ENCODE measurements at places on chromosomes 6 and 20. TPM values are rescaled to one million over a fixed set of nuclear protein-coding genes. Genes with fewer than 3 reads are reported as not detected.

SLC35A1 gene
- polyA plus RNA-seq, result 18.1 TPM

- no peak for DNase-seq
These were observed 3.2 kb upstream of the ANKRD60 start for GRCh38 chr20:58231683-58232082.

SEL1L2 gene
- polyA plus RNA-seq, result not detected

GPX5 gene
- polyA plus RNA-seq, result not detected

TRDN gene
- not detected for polyA plus RNA-seq

NINL gene
- polyA plus RNA-seq, result 23.4 TPM

TRIM10 gene
- polyA plus RNA-seq, result 1.5 TPM

- no peak for DNase-seq
These were observed 42.1 kb downstream of the MDN1 start for GRCh38 chr6:89777455-89777854.

HLA-DQA1 gene
- polyA plus RNA-seq, result 29.6 TPM

- no peak for DNase-seq
These were observed 248.3 kb downstream of the ARID1B start for GRCh38 chr6:157025437-157025836.

RNF146 gene
- 36.1 TPM for polyA plus RNA-seq

- no peak for DNase-seq
These were observed 65.7 kb downstream of the SRC start for GRCh38 chr20:37411408-37412219.

GRCh38 chr20:33466303-33466646 is 22.7 kb upstream of the SNTA1 start:
- DNase-seq, result no peak

SAMD3 gene
- 1.1 TPM for polyA plus RNA-seq

HEY2 gene
- polyA plus RNA-seq, result 4.2 TPM

DNA sequence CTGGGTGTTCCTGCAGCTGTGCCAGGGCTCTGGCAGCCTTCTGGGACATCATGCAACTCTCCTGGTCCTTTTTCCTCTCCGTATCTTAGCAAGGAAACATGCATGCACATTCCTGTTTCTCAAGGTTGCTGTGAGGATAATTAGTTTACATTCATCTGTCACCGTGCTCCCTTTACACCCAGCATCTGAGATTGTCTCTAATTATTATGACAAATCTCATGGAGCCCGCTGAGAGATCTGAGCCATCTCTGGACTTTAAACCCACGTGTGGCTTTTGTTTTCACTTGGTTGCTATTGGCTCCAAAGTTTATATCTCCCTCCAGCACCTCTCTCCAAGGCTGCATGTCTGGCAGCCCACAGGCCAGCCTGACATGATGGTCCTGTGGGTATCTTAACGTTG is 167.6 kb downstream of the UNC5CL start:
- DNase-seq, result no peak

- DNase-seq, result no peak
These were observed 176.2 kb downstream of the ASCC3 start for GRCh38 chr6:100704961-100705360.

DNA sequence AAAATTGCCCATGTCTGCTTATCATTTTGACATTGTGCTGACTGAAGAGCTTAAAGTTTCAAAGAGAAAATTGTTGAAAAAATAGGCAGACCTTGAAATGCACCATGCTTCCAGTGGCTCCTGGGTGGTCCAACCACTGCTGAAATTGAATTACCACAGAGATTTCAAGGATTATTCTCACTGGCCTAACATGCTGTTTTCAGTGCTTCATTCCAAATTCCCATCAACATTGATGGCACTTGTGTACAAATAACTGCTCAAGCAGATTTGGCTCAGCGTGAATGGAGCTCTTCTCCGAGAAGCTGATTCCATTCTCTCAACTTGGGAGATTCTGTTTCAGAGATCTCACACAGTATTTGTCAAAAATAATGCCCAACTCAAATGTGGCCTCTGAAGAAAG is 75.5 kb downstream of the LAMA4 start:
- DNase-seq, result no peak

- DNase-seq, result no peak
These were observed 216.6 kb upstream of the UFL1 start for GRCh38 chr6:96304997-96305396.

FAM209B gene
- polyA plus RNA-seq, result not detected

DNA sequence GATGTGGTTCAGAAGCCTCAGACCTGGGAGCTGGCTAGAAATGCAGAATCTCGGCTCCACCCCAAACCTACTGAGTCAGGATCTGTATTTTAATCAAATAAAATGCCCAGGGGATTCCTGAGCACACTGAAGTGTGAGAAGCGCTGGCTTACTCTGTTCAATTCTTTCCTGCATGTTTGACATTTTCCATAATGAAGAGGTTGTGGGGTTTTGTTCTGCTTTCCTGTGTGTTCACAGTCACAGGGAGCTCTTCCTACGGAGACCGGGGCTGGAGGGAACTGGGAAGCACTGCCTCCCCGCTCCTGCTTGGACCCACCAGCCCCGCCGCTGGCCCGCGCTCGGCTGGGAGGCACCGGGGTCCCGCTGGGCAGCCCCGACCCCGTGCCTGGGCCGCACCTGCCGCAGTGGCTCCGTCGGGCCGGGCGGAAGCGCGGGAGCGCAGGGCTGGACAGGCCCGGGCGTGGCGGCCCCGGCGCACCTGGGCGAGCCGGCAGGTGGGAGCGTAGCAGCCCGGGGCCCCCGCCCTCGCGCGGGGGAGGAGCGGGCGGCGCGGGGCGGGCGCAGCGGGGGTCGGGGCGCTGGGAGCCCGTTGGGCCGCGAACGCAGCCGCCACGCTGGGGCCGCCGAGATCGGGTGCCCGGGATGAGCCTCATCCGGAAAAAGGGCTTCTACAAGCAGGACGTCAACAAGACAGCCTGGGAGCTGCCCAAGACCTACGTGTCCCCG is at the start of gene MAPK13:
MAPK13 (plus strand) TSS at position 573 of the 726 bp plus-strand sequence; CDS start at position 643, 70 bp downstream.
- DNase-seq, result no peak

GRCh38 chr6:30071081-30071818 is 4.3 kb downstream of the PPP1R11 start:
- DNase-seq, result peak; percentile 69

GRCh38 chr6:128005009-128005408 is 104.2 kb upstream of the THEMIS start:
- no peak for DNase-seq

ELOVL2 gene
- polyA plus RNA-seq, result not detected

DNA sequence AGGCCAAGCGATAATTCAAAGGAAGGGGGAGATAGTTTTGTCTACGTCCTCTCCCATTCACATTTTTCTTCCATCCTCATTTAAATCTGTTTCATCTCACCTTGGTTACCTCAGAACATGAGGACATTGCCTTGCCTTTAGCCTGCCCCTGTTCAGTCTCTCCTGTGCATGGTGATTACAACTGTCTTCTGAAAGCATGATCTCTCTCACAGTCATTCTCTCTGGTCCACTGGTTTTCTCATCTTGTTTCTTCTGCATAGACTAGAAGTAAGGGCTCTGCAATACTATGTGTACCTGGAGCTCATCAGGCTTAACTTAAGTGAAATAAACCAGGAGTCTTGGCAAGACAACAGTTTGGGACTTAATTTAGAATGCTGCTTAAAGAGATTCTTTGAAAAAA is 31.4 kb downstream of the CLVS2 start:
- peak; percentile 11 for DNase-seq

- DNase-seq, result no peak
These were observed 53.5 kb upstream of the NELFCD start for GRCh38 chr20:58927490-58928061.

DNA sequence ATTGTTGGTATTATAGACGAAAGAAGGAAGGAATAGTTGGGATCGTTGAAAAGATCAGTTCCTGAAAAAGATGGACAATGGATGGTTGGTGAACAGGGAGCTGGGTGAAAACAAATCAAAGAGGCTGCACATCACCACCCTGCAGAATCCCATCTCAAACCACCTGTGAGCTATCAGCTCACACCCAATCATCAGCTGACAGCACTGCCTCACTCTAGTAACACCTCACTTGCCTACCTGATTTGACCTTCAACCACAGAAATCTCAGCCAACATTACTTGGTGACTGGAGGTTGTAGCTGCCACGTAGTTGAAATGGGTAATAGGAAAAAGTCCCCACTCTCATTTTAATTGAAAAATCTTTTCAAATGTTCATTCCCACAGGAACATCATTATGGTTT is 101.8 kb upstream of the DST start:
- DNase-seq, result no peak

DNA sequence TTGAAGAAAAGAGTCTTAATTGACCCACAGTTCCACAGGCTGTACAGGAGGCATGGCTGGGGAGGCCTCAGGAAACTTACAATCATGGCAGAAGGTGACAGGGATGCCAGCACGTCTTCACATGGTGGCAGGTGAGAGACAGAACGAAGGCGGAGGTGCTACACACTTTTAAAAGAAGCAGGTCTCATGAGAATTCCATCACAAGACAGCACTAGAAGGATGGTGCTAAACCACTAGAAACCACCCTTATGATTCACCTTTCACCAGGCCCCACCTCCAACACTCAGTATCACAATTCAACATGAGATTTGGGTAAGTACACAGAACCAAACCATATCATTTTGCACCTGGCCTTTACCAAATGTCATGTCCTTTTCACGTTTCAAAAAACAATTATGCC is 20.9 kb downstream of the TAGAP start:
- no peak for DNase-seq

PIM1 gene
- 19.1 TPM for polyA plus RNA-seq

C6orf15 gene
- polyA plus RNA-seq, result not detected

DNA sequence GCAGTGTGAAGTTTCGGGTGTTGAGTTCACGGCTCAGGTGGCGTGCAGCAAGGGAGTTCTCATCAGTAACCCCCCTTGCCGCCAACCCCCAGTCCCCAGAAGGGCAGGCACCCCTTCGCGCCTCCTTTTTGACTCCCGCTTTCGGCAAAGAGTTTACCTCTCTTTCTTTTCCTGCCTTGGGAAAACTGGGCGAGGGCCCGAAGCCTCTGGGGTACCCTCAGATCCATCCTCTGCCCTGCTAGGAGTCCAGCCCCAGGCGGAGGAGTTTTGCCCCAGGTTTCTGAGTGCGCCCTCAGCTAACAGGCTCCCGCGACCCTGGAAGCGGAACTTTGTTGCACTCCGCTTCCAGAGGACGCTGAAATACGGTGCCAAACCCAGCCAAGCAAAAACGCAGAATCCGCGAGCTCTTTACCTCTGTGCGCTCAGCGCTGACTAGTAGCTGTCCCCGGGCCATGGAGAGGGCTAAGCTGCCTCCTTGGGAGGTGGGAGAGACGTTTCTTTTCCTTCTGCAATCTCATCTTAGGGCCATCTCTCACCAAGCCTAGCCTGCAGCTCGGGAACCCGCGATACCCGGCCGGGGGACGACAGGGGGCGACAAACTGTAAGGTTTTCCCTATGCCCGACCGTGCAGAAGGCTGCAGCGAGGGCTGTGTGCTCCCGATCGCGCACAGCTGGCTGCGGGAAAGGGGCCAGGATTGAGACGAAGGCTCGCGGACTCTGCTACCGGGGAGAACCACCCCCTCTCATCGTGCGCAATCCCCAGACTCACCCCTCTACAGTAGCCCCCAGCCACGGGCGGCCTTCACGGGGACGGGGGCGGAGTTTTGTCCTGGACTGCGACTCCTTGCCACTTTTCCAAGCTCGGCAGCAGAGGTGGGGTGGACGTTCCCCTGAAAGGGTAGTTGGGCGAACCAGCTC is 2.7 kb upstream of the PAX1 start:
- peak; percentile 93 for DNase-seq

DNA sequence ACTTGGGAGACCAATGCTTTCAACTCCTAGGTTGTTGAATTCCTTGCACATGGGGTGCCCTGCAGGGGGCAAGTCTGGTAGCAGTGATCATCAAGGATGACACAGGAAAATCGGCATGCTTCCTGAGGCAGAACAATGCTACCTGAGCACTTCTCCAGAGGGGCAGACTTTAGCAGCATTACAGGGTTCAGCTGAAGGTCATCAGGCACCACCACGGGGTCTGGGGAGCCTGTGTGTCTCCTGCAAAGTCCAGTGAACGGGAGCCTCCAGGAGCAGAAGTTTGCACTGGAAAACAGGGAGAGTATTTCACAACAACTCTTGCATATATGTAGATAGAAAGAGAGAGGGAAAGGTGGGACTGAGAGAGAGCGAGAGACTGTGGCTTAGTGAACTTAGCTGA is 10.2 kb downstream of the VSX1 start:
- peak; percentile 8 for DNase-seq

GGTLC1 gene
- polyA plus RNA-seq, result not detected

- peak; percentile 33 for DNase-seq
These were observed 50.7 kb downstream of the SLC26A8 start for GRCh38 chr6:35973670-35974222.

DNA sequence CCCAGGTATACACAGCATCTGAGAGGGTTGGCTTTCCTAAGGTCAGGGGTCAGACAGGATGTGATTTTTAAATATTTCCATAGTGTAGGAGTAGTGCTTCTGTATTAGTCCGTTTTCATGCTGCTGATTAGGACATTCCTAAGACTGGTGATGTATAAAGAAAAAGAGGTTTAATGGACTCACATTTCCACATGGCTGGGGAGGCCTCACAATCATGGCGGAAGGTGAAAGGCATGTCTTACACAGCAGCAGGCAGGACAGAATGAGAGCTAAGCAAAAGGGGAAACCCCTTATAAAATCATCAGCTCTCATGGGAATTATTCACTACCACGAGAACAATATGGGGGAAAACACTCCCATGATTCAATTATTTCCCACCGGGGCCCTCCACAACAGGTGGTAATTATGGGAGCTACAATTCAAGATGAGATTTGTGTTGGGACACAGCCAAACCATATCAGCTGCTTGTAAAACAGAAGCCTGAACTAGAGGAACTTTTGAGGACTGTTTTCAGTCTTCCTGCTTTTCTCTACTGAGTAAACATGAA is 91.0 kb upstream of the MEI4 start:
- DNase-seq, result peak; percentile 2

TRIM40 gene
- polyA plus RNA-seq, result not detected

DNA sequence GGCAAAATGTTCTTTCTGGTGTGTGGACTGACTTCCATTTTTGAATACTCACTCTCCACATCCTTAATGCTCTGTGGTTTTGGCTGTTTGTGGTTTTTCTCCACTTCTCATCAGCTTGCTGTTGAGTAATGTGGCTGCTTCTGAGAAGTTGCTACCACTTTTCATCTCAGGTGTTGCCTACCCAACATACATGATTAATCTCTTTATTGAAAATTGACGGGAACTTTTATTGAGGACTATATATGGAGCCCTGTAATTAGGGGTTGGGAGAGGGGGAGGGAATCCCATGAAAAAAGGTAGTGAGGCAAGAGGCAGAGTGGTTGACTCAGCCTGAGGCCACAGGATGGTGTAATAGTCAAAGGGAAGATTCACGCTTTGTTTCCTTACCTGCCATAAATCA is 17.6 kb downstream of the IL22RA2 start:
- no peak for DNase-seq

- DNase-seq, result no peak
These were observed 360.1 kb downstream of the HDGFL1 start for GRCh38 chr6:22929311-22929985.

SLCO4A1 gene
- 12.4 TPM for polyA plus RNA-seq

- no peak for DNase-seq
These were observed 198.6 kb upstream of the NT5E start for GRCh38 chr6:85251300-85251699.

DNA sequence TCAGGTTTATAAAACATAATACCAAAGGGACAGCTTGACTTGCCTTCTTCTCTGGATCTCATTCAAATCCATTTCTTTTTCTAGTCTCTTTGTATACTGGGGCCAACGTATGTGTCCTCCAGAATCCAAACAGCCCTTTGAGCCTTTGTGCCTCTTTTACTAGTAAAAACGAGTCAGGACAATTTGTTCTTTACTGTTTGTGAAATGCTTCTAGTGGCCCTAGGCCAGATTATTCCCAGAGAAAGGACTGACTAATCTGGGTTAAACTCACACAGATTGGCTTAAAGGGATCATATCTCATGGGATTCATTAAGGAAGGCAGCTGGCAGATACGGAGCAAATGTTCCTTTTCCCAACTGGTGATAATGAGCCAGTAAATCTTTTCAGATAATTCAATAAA is 32.1 kb upstream of the MANEA start:
- DNase-seq, result no peak

ZC2HC1B gene
- polyA plus RNA-seq, result not detected
